ENCODE measurements at places on chromosomes 12 and 14.
A peak's percentile ranks its signal among the peaks of the same experiment; 100 is the strongest.

DNA sequence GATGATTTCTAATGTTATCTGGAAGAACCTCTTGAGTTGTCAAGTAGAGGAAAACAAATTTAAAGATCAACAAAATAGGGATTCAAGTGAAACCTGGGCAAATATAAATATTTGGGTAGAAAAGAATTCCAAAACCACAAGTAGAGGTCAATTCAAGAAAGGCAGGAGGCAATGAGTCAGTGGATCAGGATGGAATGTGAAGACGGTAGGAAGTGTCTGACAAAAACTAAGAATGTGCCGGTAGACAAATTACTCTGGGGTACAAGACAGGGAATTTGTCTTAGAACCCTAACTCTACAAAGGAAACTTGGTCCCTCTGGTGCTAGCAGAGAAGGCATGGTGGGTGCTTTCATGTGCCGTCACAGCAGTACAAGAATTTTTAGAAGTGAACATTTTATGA is 13.6 kb downstream of the ABCD2 start:
- DNase-seq = no peak

DNA sequence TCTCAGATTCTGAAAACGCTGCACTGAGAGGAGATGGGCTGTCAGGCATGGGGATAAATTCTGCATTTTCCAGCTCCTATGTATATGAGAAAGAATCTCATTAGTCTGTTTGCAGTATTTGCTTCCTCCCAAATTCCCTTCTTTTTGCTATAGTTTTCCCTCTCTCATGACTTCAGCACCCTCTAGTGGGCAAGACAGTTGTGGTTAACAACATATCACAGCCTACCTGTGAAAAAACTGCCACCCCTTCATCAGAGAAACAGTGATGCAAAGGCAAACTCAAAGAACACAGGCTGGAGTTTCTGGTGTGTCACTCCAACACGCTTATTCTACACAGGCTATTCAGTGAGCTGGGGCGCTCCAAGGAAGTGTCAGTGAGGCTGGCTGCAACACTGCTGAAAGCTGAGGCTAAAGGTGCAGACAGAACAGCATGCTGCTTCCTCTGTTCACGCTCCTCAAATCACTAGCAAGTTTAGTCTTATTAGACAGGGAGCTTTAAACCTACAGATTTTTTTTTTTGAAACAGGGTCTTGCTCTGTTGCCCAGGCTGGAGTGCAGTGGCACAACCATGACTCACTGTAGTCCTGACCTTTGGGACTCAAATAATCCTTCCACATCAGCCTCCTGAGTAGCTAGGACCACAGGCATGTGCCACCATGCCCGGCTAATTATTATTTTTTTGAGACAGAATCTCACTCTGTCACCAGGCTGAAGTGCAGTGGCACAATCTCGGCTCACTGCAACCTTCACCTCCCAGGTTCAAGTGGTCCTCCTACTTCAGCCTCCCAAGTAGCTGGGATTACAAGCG is 19.3 kb downstream of the ZC2HC1C start:
- DNase-seq = peak; percentile 67

GRCh38 chr12:47964106-47964728 is 821 bp downstream of the TMEM106C start:
- DNase-seq = peak; percentile 12

GRCh38 chr14:61153914-61154545 is 127.1 kb downstream of the TMEM30B start:
- no peak for DNase-seq

- no peak for DNase-seq
Measured at GRCh38 chr12:1608713-1609119, 14.3 kb upstream of the FBXL14 start.

DNA sequence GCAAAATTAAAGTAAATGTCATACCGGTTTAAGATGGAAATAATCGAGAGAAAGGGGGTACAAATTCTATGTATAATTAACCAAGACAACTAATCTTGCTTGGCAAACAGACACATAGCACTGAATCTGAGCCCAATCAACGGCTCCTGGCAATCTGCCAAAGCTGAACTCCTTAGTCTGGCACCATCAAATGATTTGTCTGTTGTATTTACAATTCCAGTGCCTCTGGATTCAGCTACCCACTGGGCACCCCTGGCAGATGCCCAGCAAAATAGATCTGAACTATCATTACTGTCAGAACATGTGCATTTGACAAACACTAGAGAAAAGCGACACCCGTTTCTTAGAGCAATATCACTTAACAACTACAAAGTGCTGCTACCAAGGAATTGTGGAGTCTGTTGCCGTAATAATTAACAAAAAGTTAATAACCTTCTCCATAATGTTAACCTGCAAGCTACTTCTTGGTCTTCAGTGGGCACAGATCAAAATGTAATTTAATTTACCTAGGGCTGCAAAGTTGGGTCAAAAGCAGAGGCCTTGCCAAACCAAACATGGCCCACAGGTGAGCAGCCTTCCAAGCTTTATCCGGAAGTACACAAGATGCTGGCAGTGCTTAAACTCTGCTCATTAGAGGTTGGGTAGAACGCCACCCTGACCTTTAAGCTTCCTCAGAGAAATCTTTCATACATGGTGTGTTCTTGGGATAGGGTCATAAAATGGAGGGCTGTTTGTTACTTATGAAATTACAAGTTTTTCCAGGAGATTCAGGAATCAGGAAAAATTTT is 7.6 kb downstream of the EGLN3 start:
- no peak for DNase-seq

GRCh38 chr14:23481362-23481970 is 12.0 kb downstream of the NGDN start:
- DNase-seq = no peak

DNA sequence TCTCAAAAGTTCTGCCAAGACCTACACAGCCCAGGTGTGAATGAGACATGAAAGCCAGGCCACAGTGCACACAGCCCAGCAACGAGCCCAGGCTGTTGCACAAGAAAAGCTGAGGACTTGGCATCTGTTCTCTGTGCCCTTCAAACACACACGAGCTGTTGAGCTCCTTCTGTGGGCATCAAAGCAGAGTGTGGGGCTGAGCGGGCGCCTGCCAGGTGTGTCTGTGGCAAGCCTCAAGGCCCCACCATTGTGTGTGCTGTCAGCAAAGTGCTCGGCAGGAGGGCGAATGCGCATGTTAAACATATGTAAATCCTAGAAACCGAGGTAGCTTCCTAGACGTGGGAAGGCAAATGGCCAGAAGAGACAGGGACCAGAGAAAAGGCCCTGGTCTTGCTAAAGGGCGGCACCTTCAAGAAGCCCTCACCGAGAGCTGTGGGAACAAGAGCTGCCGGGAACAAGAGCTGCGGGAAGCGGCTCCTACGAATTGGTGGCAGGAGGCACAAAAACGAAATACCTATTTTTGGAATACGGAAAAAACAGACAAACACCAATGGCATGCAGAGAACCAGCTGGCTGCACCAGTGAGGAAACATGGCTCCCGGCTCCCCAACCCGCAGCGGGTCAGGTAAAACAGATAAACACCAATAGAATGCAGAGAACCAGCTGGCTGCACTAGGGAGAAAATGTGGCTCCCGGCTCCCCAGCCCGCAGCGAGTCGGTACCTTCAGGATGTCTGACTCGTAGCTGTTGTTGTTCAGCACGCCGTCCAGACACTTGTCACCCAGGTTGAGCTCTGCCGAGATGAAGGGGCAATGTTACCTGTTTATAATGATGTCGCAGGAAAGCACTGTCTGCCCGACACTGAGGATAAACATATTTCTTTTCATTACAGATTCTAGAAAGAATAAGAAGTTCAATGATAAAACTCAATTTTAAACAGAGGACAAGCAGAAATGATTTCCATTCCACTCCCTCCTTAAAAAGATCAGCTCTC is 19.0 kb upstream of the GOLGA3 start:
- DNase-seq = no peak

DNA sequence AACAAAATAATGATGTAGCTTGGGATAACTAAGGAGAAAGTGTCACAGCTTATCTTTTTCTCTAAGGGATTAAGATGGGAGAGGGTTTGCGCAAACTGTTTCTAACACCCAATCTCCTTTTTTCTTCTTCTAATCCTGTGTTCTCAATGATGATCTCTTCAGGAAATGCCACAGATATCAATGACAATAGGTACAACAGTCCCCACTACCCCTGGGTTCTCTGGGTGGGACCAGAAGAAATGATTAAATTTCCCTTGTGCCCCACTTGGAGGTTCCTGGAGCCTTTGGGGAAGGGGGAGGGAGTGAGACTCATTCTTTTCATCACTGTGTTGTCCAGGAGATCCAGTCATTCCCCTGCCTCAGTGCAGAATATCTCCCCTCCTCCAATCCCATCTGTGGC is 8.6 kb upstream of the PIP4K2C start:
- no peak for DNase-seq

DNA sequence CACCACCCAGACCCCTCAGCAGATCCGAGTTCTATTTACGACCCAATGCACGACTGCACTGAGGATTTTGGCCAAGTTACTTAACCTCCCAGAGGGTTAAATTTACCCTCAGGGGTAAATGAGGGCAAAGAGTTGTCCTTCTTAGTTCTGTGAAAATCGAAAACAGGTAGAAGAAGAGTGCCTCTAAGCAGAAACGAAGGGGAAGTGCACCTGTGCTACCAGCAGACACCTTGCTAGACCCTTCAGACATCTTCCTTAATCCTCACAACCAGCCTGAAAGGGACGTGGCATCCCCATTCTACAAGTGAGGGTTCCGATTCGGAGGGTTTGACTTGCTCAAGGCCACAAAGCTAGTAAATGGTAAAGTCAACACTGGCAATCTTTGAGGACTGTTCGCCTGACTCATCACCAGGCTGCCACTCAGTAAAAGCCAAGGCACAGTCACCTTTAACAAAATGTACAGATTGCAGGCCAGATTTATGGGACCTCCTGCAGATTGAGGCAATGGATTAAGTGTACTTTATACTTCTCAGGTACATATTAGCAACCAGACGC is 1.6 kb downstream of the GSG1 start:
- peak; percentile 48 for DNase-seq

DNA sequence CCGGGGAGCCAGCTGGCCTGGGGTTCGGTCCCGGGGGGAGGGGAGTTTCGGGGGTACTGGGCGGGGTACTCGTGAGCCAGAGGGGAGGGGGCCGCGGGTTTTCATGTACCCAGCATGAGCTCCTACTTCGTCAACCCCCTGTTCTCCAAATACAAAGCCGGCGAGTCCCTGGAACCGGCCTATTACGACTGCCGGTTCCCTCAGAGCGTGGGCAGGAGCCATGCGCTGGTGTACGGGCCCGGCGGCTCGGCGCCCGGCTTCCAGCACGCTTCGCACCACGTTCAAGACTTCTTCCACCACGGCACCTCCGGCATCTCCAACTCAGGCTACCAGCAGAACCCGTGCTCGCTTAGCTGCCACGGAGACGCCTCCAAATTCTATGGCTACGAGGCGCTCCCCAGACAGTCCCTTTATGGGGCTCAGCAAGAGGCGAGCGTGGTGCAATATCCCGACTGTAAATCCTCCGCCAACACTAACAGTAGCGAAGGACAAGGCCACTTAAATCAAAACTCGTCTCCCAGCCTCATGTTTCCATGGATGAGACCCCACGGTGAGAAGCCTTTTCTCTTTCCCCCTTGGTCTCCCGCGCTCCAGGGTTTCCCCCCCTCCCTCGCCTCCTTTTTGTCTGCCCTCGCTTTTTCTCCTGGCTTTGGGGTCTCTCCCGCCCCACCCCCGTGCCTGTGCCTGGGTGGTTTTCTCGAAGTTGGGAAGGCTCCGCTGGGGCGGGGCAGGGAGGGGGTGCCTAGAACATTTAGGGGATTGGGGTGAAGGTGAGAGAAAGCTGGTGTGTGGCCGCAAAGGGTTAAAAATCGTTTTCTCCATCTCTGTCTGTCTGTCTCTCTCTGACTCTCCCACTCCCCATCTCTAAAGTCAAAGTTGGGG is 627 bp downstream of the HOXC8 start:
- no peak for DNase-seq

DNA sequence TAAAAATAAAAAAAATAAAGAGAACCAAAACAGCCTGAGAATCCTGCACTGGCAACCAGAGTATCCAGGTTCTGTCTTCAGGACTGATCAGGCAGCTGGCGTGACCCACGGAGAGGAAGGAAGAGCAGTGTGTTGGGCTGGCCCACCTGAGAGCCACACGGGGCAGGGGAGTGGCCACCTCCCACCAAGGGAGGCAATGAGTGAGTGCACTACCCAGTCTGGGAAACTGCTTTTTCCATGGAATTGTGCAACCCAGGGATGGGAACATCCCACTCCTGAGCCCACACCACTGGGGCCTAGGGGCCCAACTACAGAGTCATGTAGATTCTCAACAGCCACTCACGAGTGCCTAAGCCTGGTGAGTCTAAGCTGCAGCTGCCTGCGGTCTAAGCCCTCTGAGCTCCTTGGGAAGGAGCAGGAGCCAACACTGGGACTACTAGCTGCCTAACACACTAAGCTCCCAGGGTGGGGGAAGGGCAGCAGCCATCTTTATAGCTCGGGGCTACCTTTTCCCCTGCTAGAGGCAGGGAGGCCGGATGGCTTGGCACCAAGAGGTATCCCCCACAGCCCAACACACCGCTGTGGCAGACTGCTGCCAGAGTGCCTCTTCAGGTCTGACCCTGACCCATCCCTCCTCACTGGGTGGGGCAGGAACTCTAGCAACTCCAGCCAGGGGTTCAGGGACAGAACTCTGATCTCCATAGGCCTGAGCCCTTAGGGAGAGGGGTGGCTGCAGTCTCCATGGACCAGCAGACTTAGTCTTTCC is 610.9 kb downstream of the RERGL start:
- DNase-seq = no peak

- DNase-seq = no peak
Measured at GRCh38 chr12:48716168-48716492, 377 bp downstream of the CCNT1 start.

GRCh38 chr12:52200086-52200780 is 8.4 kb upstream of the KRT80 start:
- DNase-seq = no peak

DNA sequence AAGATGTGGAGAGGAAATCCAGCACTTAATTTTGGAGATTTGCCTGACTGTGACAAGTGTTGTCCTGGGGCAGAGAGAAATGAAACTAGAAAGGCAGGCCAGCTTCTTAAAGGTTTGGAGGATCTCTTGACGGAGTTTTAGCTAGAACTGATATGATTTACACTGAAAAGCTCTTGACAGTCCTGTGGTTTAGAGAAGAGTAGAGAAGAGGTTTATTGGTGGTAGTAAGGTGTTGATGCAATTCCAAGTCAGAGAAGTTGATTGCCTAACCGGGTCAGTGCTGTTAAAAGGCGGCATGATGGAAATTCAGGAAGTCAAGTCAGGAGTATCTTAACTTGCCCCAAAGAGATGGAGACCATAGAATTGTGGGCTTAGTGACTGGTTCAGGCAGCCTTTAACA is 89.0 kb upstream of the TRAF3 start:
- DNase-seq = no peak

DNA sequence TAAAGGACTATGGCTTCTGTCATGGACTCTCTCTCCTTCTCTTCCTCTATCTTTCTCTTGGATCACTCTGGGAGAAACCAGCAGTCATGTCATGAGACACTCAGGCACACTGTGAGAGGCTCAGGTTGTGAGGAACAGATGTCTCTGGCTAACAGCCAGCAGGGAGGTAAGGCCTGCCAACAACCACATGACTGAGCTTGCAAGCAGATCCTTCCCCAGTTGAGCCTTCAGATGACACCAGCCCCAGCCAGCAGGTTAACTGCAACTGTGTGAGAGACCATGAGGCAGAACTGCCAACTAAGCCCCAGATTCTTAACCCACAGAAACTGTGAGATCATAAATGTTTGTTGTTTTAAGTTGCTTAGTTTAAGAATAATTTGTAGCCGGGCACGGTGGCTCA is 90.6 kb downstream of the VCPKMT start:
- DNase-seq = no peak
